ENCODE measurements at places on chromosomes 1 and 21.

GRCh38 chr1:7224081-7224534 is 438.9 kb downstream of the CAMTA1 start:
- H3K27me3 ChIP-seq, result no peaks in the 10 kb centered on the region
- H3K4me1 ChIP-seq, result no peaks in the 10 kb centered on the region
- no peaks in the 10 kb centered on the region for H3K36me3 ChIP-seq
- no peak for DNase-seq
- no peak overlapping the region for H3K27ac ChIP-seq
- H3K4me3 ChIP-seq, result no peak overlapping the region

DNA sequence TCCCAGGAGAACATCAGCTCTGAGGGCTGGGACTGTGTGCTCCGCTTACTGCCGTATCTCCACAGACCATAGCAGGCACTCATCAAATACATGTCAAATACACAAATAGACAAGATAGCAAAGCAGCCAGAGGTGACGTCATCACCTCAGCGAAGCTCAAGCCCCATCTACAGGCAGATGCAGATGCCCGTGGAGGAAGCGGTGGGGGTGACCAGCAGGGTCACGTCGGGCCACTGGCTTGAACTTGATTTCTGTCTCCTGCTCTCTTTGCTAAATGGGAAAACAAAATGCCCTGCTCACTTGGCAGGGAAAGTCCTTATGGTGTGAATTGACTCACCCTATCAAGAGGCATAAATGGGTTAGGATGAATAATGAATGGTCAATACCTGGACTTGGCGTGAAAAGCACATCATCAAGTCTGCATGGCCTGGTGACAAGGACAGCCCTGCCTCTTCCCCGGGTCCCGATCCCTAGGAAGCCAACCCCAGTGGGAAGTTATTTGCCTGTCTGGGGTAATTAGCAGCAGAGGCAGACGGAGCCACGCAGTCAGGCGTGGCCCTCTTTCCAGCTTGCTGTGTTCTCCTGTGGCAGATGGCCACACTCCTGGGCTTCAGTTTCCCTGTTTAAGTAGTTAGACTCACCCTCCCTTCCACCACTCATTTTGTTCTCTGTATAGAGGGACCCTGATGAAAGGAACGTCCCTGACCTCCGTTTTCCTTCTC is 536.0 kb downstream of the NPHP4 start:
- no peak overlapping the region for H3K4me3 ChIP-seq
- H3K4me1 ChIP-seq, result no peaks in the 10 kb centered on the region

DNA sequence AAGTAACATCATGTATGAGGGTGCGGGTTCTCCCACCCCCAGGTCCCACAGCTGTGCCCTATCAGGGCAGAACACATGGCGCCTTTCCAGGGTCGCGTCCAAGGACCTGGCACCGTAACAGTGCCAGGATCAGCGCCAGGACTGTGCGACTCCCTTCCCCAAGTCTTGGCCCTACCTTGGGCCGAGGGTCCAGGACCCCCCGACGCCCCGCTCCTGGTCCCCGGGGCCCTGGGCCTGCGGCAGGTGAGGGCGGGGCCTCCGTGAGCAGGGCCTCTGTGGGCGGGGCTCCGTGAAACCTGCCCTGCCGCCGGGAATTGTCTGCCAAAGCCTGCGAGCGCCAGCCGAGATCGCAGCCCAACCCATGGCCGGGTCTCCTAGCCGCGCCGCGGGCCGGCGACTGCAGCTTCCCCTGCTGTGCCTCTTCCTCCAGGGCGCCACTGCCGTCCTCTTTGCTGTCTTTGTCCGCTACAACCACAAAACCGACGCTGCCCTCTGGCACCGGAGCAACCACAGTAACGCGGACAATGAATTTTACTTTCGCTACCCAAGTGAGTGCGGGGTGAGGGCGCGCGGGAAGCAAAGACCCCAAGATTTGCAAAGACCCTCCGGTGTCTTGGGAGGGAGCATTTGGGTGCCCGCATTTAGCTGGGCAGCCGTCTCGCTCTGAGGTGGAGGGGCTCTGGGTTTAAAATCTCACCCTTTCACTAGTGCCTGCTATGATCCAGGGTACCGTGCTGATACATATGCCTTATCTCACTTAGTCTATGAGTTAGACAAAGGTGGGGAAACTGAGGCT is at the start of gene RHBG:
Gene RHBG (plus strand): TSS at position 323 of the 796 bp plus-strand sequence. CDS start 39 bp downstream, at position 362.
- no peak for DNase-seq
- H3K27me3 ChIP-seq, result peaks cover 8% of the 10 kb centered on the region
- no peak within 1 kb of the TSS for H3K27ac ChIP-seq
- no peak within 1 kb of the TSS for H3K4me3 ChIP-seq
- no peaks in the 10 kb centered on the region for H3K36me3 ChIP-seq
- no peaks in the 10 kb centered on the region for H3K4me1 ChIP-seq

- H3K36me3 ChIP-seq, result no peaks in the 10 kb centered on the region
- no peak for DNase-seq
- no peak overlapping the region for H3K4me3 ChIP-seq
- H3K27me3 ChIP-seq, result no peaks in the 10 kb centered on the region
- H3K4me1 ChIP-seq, result no peaks in the 10 kb centered on the region
These were observed 198.1 kb upstream of the NCAM2 start for GRCh38 chr21:20800106-20800505.

- no peaks in the 10 kb centered on the region for H3K36me3 ChIP-seq
- H3K27me3 ChIP-seq, result no peaks in the 10 kb centered on the region
- H3K4me1 ChIP-seq, result no peaks in the 10 kb centered on the region
These were observed 8.1 kb downstream of the SLC44A3 start for GRCh38 chr1:94828251-94828650.

- no peaks in the 10 kb centered on the region for H3K4me1 ChIP-seq
- no peaks in the 10 kb centered on the region for H3K36me3 ChIP-seq
- peaks cover 4% of the 10 kb centered on the region for H3K27me3 ChIP-seq
These were observed 15.9 kb downstream of the PLEKHA6 start for GRCh38 chr1:204343802-204344201.

DNA sequence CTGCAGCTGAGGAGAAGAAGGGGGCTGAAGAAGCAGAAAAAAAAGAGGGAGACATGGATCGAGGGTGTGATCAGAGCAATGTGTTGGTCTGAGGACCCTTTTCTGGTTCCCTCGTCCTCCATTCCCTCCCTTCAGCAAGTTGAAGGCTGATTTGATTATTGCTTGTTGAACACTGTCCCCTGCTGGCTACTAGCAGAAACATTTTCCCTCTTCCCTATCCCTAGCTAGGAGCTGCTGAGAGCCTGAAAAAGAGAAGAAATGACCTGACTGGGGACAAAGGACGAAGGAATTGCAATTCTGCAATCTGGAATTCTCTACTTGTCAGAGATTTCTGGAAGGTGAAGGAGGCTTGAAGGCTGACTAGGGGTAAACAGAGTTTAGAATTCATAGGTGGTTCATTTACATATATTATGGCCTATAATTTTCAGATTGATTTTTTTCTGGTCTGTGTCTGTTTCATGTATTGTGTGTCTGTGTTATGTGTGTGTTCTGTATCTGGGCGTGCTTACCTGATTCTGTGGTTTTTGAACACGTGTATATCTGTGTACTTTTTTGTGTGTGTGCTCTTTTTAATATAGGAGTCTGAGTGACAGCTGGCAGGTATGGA is 9.8 kb downstream of the NHLH1 start:
- no peaks in the 10 kb centered on the region for H3K36me3 ChIP-seq
- H3K27ac ChIP-seq, result no peak overlapping the region
- no peaks in the 10 kb centered on the region for H3K27me3 ChIP-seq
- H3K4me1 ChIP-seq, result peaks cover 10% of the 10 kb centered on the region
- H3K4me3 ChIP-seq, result no peak overlapping the region

GRCh38 chr1:89836252-89837035 is 15.6 kb downstream of the LRRC8D start:
- no peaks in the 10 kb centered on the region for H3K36me3 ChIP-seq
- no peaks in the 10 kb centered on the region for H3K27me3 ChIP-seq
- no peaks in the 10 kb centered on the region for H3K4me1 ChIP-seq
- DNase-seq, result no peak
- no peak overlapping the region for H3K27ac ChIP-seq

- DNase-seq, result no peak
- H3K4me1 ChIP-seq, result peaks cover 22% of the 10 kb centered on the region
- H3K27me3 ChIP-seq, result no peaks in the 10 kb centered on the region
- H3K27ac ChIP-seq, result no peak overlapping the region
- no peak overlapping the region for H3K4me3 ChIP-seq
These were observed 5.4 kb downstream of the CDKN2C start for GRCh38 chr1:50975436-50975835.

DNA sequence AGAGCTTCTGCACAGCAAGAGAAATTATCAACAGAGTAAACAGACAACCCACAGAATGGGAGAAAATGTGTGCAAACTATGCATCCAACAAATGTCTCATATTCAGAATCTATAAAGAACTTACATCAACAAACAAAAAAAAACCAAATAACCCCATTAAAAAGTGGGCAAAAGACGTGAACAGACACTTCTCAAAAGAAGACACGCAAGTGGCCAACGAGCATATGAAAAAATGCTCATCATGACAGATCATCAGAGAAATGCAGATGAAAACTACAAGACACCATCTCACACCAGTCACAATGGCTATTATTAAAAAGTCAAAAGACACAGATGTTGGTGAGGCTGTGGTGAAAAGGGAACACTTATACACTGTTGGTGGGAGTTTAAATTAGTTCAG is 257.0 kb downstream of the GRIK1 start:
- no peaks in the 10 kb centered on the region for H3K36me3 ChIP-seq
- H3K4me3 ChIP-seq, result no peak overlapping the region
- no peak overlapping the region for H3K27ac ChIP-seq
- no peaks in the 10 kb centered on the region for H3K4me1 ChIP-seq
- no peaks in the 10 kb centered on the region for H3K27me3 ChIP-seq

GRCh38 chr1:46488343-46489168 is 1.1 kb upstream of the DMBX1 start:
- no peak overlapping the region for H3K27ac ChIP-seq
- peaks cover 39% of the 10 kb centered on the region for H3K27me3 ChIP-seq
- H3K4me1 ChIP-seq, result no peaks in the 10 kb centered on the region
- no peak overlapping the region for H3K4me3 ChIP-seq
- no peak for DNase-seq
- H3K36me3 ChIP-seq, result no peaks in the 10 kb centered on the region

- no peaks in the 10 kb centered on the region for H3K36me3 ChIP-seq
- H3K4me3 ChIP-seq, result no peak overlapping the region
- no peaks in the 10 kb centered on the region for H3K4me1 ChIP-seq
These were observed 338.1 kb downstream of the RPS6KC1 start for GRCh38 chr1:213389061-213389581.

DNA sequence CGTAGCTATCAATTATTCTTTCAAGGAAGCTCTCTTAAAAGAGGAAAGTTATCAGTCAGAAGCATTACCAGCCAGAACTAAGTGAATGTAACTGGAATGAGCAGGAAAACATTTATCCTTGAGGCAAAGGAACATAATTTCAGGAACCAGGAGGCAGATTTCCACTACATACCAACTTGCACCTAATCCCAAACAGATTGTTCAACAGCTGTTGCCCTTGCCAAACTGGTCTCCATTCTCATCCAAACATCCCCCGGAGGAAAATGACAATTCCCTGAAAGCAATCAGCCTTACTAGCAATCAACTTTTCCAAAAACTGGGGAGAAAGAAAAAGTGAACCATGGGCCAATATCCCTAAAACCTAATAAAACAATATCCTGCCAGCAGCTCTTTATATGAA is 35.0 kb downstream of the ENAH start:
- no peaks in the 10 kb centered on the region for H3K27me3 ChIP-seq
- DNase-seq, result no peak
- H3K27ac ChIP-seq, result no peak overlapping the region
- no peaks in the 10 kb centered on the region for H3K4me1 ChIP-seq

DNA sequence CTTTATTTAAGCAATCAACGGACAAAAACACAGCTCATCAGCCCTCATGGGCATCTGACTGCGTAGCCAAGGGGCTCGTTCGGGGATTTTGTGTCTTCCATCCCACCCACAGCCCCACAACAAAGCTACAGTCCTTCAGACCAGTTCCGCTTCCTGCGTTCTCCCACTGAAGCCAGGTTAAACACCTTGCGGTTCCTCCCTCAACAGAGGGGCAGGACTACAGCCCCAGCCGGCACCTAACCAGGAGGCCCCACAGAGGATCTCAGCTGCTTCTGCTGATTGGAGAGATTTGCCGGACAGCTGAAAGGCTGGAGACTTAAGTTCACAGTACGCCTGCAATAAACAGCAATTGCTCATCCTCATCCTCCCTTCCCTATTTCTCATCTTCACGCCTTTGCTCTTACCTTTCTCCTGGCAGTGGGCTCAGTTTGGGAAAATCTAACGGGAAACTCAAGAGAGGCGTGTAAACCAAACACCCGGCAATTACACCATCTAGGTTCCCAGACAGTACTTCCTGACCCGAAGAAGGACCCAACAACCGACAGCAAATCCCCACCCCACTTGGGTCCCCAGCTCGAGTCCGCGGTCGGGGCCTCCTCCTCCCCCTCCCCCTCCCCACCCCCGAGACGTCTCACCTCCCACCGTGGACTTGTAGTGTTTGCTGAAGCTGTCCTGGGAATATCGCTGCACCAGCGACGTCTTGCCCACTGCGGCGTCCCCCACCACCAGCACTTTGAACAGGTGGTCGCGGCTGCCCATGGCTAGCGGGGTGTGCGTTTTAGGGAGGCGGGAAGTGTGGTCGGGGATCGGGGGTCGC is 876 bp downstream of the RAB29 start:
- peak; percentile 48 for DNase-seq
- H3K27ac ChIP-seq, result peak overlapping the region; percentile 90
- H3K27me3 ChIP-seq, result no peaks in the 10 kb centered on the region

- no peak for DNase-seq
- H3K4me1 ChIP-seq, result no peaks in the 10 kb centered on the region
- no peak overlapping the region for H3K27ac ChIP-seq
- H3K27me3 ChIP-seq, result no peaks in the 10 kb centered on the region
These were observed 28.8 kb upstream of the SELE start for GRCh38 chr1:169762699-169763098.

GRCh38 chr1:168960595-168960994 is 145.9 kb upstream of the ATP1B1 start:
- DNase-seq, result no peak
- H3K27ac ChIP-seq, result no peak overlapping the region
- H3K27me3 ChIP-seq, result no peaks in the 10 kb centered on the region

DNA sequence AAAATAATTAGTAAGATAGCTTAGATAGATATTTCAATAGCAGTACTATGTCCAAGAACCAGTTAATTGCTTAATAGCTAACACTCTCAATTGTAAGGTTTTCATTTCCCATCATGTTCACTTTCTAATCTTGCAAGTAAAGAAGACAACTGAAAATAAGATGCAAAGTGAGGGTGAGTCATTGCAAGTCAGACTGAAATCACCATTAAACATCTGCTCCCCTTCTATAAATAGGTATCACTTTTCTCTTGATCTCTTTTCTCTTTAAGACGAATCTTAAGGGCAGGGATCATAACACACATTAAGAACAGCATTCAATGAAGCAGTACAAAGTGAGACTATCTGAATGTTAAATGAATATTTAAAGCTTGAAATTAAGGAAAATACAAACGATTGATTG is 40.4 kb downstream of the UBR4 start:
- H3K4me3 ChIP-seq, result no peak overlapping the region
- DNase-seq, result no peak
- H3K4me1 ChIP-seq, result no peaks in the 10 kb centered on the region
- H3K36me3 ChIP-seq, result peaks cover 83% of the 10 kb centered on the region
- no peaks in the 10 kb centered on the region for H3K27me3 ChIP-seq

Measured in CD8-positive, alpha-beta memory T cell (primary cell).